Uterine smooth muscle cell (primary cell): ENCODE measurements at places on chromosomes 6 and 20. TPM values are rescaled to one million over a fixed set of nuclear protein-coding genes. Genes with fewer than 3 reads are reported as not detected.

Gene MDFI
- total RNA-seq: 0.11 and 1.2 TPM in 2 replicates

Gene RIMS4
- 0.12 TPM in 1 of 2 replicates, not detected in the other for total RNA-seq

Gene C6orf132
- total RNA-seq: 1.00 and 1.5 TPM in 2 replicates

Gene EMILIN3
- under 0.01 TPM in 1 of 2 replicates, not detected in the other for total RNA-seq

Gene SRSF12
- 0.11 and 0.12 TPM in 2 replicates for total RNA-seq

Gene EPHA7
- 0.50 and 1.00 TPM in 2 replicates for total RNA-seq

Gene ARMC12
- total RNA-seq: 0.22 and 0.25 TPM in 2 replicates

Gene CYP39A1
- total RNA-seq: 0.44 and 1.7 TPM in 2 replicates

Gene B3GALT4
- total RNA-seq: 4.4 and 5.3 TPM in 2 replicates
